ENCODE measurements at places on chromosomes 3 and 15.

GRCh38 chr15:58454950-58455401 lies 23.2 kb downstream of the LIPC start:
- DNase-seq = no peak

- no peak for DNase-seq
Observed at GRCh38 chr3:38986901-38987300, 64.8 kb downstream of the SCN11A start.

DNA sequence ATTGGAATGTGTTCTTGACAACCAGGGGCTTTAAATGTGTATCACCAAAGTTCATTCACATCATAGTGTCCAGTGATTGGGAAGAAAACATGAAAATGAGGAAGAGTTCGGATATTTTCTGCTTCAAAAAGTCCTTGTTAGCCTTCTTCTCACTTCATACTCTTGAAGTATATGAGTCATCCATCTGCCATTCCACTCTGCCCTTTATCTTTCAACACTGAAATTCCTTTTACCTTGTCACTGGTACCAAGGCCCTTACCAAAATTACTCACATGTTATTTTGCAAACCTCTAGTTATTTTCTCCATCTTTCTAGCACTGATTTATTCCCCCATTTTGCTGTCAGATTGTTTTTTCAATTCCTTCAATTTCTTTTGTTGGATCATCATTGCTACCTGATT lies 32.5 kb downstream of the OR5H15 start:
- no peak for DNase-seq

- DNase-seq = no peak
Observed at GRCh38 chr3:132325634-132326033, 8.4 kb downstream of the ACP3 start.

DNA sequence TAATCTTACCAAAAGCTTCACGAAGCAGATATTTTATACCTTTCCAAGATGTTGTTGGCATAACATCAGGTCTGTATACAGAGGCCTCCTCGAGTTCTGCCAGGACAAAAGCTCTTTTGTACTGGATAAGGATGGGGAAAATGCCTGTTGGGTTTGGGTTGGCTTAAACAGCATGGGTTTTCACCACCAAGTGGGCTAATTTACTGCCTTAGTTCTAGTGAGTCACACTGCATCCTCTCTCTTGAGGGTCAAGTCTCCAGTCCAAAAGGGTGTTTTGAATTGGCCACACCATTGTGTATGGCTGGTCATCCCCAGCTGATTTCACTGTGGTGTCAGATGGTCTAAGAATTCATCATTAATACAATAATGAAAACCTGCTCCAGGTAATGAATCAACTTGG lies 26.1 kb upstream of the BHLHE40 start:
- DNase-seq = no peak

GRCh38 chr3:144511346-144511745 lies 539.7 kb downstream of the DIPK2A start:
- DNase-seq = no peak

DNA sequence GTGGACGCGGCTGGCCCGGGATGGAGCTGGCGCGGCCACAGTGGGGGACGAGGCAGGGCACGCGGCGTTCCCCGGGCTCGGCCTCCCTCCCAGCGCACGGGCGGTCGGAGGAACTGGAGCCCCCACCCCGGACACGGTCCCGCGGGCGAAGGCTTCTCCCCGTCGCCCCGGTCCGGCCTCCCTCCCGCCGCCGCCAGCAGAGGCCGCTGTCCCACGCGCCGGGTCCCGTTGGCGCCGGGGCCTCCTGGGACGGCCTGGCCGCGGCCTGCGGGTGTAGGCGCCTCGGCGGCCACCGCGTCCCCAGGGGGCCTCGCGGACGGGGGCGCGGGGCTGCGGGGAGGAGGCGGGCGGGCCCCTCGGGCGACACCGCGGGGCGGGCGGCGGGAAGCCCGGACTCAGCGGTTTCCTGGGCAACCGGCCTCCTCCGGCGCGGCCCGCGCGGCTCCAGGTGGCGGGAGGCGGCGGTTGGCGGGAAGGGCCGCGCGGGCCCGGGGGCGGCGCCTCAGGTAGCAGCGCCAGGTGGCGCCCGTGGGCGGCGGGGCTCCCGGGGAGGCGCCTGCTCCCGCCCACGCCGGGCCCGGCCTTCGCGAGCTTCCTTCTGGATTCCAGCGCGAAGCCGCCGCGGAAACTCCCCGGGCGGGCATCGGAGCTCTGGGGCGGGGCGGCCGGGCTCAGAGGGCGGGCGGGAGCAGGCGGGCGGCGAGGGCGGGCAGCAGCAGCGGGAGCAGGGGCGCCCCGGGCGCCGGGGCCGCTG lies 26.7 kb downstream of the MELTF start:
- peak; percentile 78 for DNase-seq

- DNase-seq = peak; percentile 97
Observed at GRCh38 chr3:125129512-125129997, 73.8 kb upstream of the HEG1 start.

DNA sequence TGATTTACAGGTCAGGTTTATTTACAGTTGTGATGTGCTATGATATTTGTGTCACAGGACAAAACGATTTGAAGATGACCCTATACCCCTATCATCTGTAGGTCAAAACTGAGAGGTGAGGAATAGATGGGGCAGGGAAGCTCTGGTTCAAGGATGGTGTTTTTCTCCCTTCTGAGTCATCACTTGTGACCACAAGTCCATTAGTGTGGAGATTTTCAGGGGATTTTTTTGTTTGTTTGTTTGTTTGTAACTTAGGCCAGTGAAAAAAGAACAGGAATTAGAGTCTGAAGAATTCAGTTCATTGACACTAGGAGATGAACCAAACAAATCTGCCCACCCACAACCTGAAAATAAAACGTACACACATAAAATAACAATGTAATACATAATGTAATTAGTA lies 62.7 kb upstream of the FAM98B start:
- DNase-seq = no peak

DNA sequence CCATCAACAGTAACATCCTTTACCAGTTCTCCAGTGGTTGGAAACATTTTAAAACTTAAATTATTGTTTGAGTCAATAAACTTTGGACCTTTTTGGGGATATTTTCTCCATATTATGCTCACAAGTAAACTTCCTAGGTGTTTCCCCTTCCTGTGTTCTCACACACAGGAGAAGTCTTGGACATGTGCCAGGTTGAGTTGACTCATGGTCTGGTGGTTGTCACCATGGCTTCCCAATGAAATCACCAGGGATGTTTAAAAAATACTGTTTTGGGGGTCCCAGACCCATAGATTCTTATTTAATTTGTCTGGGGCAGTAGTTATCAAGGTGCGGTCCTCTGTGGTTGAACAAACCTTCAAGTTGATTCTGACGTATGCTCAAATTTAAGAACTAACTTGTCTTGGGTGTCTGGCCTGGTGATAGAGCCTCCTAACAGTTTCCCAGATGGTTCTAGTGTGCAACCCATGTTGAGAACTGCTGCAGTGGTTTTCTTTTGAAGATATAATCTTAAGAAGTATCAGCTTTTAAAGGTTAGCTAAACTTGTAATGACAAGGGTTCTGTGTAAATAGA lies 291.8 kb downstream of the EDEM1 start:
- peak; percentile 43 for DNase-seq

- DNase-seq = no peak
Observed at GRCh38 chr15:50050986-50051743, 67.9 kb downstream of the ATP8B4 start.

DNA sequence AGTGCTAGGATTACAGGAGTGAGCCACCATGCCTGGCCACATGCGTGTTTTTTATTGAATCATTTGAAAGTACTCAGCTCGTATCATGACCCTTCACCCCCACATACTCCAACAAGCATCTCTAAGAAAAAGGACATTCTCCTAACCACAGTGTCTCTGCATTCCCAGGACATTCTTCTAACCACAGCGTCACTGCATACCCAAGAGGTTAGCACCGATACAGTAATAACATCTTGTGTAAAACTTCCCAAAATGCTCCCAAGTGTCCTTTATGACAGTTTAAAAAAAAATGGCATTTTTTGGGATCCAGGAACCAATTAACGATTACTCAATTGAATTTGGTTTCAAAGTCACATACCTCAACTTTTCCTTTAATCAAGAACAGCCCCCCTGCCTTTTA lies 39.6 kb downstream of the FLNB start:
- peak; percentile 52 for DNase-seq

- DNase-seq = peak; percentile 38
Observed at GRCh38 chr3:160981217-160981938, 123.8 kb downstream of the B3GALNT1 start.

DNA sequence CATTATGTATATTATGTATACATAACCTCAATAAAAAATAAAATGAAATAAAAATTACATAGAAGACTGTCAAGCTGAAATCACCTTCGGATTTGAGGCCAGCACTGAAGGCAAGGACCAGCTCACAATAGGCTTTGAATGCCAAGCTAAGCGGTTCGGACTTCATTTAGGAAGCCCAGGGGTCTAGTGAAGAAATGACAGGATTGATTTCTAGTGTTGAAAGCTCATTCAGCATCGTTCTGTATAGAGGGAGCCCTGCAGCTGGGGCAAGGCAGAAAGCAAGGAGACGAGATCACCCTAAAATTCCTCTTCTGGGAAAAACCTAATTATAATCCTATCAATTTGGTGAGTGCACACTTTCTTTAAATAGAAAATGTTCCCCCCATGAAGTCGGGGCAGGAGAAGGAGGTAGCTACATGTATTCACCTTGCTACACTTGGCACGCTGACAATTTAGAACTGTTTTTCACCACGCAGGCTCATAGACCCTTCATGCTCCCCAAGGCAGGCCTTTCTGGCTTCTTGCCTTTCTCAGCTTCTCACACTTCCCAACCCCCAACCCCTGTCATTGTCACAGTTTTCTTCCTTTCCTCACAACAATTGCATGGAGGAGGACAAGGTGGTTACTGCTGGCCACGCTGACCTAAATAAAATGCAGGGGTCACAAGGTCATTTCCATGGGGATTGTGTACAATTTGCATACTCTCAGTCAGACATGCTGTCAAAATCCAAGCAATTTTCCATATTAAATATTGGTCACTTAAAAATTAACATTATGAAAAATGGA lies 44.4 kb upstream of the SSR3 start:
- no peak for DNase-seq

DNA sequence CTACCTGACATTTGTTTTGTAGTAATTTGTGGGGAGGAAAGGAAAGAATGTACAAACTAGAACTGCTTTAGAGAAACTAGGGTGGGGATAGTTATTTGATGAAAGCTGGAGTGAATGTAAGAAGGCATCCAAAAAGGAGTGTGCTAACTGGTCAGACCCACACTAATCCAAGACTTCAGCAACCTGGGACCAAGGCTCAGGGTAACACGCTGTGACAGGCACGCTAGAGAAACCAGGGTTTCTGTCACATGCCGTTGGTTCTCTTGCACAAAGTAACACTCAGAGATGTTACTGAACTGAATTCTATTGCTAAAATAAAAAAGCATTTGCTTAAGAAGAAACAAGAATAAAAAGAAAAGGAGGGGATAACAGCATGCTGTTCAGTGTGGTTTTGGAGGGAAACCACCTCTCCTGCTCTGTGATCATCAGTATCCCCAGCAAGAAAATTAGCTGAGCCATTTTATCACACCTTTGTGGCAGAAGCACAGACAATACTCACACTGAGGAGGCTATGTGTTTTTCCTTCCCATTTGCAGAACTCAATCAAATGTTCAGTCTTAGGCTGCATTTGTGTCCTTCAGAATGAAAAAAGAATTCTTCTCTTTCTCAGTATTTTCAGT lies 2.8 kb upstream of the CCDC80 start:
- DNase-seq = no peak

- DNase-seq = peak; percentile 80
Observed at GRCh38 chr15:31465083-31465955, 138.7 kb downstream of the KLF13 start.

- DNase-seq = peak; percentile 85
Observed at GRCh38 chr3:171306631-171307030, 153.6 kb downstream of the TNIK start.

- no peak for DNase-seq
Observed at GRCh38 chr3:18649666-18650363, 224.7 kb upstream of the SATB1 start.

- DNase-seq = peak; percentile 95
Observed at GRCh38 chr3:189276444-189277219, 104.9 kb downstream of the TPRG1 start.

GRCh38 chr3:195207731-195208130 lies 63.2 kb downstream of the XXYLT1 start:
- no peak for DNase-seq

DNA sequence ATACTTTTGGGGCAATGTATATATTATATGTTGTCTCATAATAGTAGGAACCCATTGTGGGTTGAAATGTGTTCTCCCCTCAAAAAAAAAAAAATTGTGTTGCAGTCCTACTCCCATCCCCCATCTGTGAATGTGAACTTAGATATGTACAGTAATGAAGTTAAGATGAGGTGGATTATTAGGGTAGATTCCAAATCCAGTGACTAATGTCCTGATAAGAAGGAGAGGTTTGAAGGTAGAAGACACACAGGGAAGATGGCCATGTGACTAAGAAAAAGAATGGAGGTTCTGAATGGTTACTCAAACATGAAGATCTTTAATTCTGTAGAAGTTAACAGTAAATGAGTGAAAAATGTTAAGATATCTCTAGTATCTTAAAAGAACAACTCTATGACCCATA lies 3.0 kb upstream of the ATOSA start:
- DNase-seq = no peak

DNA sequence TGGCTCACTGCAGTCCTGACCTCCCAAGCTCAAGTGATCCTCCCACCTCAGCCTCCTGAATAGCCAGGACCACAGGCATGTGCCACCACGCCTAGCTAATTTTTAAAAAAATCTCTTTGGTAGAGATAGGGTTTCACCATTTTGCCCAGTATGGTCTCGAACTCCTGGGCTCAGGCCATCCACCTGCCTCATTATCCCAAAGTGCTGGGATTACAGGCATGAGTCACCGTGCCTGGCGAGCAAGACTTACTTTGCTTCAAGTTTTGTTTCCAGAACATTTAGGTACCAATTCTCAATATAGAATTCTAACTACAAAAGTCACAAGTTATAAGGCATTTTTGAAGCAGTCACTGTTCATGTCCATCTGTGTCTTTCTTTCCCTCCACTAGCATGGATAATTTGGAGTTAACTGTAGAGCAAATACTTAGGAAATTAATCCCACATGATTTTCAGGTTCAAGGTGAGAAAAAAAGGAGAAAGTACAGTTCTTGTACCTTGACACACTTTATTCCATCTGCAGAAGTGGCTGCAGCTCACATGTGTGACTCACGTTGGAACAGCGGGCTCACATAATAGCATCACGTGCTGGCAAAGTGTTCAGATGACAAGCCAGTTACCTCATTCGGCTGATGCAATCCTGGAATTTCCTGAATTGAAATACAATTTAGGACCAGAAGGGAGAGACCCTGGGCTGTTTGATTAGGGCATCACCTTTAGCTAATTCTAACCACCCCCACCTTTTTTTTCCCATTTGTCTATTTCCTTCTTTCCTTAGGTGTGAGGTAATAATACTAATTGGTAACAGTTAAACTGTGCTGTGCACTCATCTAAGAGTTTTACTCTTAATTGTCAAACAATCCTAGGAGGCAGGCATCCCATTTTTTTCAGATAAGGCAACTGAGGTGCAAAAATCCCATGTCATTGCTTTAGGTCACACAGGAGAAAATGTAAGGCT lies 46.9 kb upstream of the NEDD4 start:
- DNase-seq = peak; percentile 96

DNA sequence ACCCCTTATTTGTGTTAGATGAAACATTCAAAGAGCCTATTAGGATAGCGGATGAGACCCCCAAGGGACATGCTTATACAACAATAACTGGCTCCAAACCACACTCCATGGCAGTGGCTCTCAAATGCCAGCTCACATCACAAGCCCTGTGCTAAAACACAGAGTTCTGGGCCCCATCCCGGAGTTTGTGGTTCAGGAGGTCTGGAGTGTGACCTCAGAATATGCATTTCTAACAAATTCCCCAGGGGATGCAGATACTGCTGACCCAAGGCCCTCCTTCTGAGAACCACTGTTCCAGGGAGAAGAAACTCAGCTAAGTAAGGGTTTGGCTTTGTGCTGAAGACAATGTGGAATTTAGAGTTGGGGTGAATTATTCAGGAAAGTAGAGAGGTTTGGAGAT lies 3.6 kb downstream of the CCRL2 start:
- no peak for DNase-seq
